ENCODE measurements at places on chromosomes 12 and 14.

GRCh38 chr12:102167821-102168604 is 29.6 kb downstream of the PMCH start:
- no peak for DNase-seq

DNA sequence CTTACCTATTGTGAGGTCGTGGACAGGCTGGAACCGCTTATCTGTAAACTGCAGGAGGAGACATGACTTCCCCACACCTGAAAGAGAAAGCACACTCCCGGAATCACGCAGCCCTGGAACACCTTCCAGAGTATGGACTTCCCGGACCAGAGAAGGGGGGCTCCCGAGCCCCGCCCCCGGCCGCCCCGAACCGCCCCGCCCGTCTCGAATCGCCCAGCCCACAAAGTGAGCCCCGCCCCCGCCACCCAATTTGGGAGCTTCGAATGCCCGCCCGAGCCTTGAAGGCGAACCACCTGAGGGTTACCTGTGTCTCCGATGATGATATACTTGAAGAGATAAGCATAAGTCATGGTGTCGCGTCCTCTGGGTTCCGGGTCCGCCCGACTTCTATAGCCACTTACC is 235 bp downstream of the RAB2B start:
- no peak for DNase-seq

DNA sequence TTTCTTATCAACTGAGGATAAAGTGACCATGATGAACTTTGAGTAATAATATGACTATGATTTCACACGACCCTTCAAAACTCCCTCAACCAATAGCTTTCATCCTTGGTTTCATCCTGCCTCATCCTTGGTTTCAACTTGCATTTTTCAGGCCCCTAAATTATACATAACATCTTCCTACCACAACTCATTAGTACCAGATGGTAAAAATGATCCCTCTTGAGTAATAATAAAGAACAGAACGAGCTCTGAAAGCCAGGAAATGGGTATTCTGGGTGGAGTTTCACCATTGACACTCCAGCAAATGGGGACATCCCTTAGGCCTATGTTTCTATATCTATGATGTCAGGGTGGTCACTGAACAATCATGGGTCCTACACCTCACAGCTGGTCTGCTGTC is 72.1 kb upstream of the LMNTD1 start:
- DNase-seq = no peak

DNA sequence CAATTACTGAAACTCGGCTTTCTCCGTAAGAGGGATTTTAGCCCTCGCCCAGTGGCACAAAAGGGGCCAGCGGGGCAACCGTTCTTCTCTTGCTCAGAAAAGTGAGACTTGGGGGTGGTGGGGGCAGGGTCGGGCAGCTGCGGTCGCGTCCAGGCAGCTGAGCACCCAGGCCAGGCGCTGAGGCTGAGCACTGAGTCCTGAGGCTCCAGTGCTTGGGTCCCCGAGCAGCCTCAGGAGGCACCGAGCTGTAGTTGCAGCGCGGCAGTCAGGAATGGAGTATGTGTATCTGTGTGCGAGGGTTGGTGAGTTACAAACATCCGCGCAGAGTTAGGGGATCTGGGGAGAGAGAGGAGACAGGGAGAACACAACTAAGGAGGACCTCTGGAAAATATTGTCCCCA is 4.1 kb upstream of the HOXC6 start:
- DNase-seq = no peak

DNA sequence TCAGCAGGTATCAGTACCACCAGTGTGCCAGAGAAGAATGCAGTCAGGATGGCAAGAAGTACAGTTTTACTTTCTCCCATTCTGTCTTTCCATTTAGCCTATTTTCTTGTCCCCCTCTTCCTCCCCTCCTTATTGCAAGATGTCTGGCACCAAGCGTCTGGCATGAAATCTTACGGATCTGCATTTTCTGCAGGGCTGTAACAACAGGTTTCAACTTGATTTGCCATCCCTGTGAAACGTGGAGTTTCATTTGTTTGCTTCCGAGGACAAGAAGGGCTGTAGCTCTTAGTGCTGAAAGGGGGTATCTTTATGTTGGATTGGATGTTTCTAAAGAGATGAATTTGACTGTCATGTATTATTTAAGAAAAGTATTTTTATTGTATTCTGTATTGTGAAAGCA is 1110.6 kb downstream of the BCL11B start:
- no peak for DNase-seq

DNA sequence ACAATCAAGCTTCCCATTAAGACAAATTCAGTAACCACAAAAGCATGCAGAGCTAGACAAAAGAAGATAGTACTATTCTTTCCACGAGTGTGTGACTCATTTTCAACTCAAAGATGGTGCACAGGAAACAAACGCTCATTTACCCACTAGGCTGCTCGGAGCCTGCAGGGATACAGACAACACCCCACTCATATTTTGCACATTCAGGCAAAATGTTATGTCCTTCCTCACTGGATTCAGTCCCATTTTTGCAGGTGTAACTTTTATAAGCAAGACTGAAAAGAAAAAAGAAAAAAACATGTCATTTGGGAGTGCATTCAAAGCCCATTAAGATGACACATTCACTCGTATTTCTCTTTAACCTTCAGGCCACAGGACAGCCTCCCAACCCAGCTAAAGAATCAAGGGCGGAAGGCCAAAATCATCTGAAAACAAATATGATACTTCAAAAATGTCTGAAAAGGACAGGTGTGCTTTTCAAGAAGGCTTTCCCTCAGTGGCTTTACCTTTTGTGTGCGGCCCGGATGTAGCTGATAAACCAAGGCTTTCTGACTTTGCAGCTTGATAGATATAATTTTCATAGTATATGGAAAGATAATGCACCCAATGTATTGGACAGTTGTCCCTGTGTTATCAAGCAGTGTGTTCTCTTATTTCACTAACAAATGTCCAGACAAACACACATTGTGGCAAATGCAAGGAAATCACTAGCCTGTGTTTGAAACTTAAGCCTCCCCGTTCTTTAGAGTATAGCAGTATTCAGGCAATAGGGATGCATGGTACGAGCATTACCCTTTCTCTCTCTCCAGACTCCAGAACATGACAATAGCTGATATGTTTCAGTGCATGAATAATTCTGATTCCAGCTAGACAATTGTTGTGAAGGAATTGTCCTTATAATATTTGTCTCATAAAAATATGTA is 147.8 kb upstream of the KRR1 start:
- no peak for DNase-seq

GRCh38 chr12:112916270-112916669 is 9.5 kb downstream of the OAS1 start:
- DNase-seq = no peak

GRCh38 chr14:74836251-74836960 is 39.5 kb downstream of the PROX2 start:
- no peak for DNase-seq

DNA sequence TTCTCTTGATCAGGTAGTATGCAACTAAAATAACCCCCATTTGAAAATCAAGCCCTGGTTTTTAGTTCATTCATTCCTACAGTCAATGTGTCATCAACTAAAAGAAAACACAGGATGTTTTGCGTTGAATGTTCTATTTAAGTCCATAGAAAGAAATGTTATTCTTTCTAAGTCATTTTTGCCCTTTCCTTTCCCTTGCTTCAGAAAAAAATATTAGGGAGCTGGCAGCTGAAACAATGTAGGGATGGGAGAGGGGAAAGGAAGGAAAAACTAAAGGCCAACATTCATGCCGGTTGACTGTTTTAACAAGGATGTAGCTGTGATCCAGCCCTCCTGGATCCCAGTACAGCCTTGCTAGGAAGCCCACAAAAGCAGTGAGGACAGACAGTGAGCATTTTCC is 155.1 kb downstream of the BTG1 start:
- DNase-seq = no peak

GRCh38 chr14:77290705-77291104 is 19.7 kb upstream of the NGB start:
- no peak for DNase-seq

DNA sequence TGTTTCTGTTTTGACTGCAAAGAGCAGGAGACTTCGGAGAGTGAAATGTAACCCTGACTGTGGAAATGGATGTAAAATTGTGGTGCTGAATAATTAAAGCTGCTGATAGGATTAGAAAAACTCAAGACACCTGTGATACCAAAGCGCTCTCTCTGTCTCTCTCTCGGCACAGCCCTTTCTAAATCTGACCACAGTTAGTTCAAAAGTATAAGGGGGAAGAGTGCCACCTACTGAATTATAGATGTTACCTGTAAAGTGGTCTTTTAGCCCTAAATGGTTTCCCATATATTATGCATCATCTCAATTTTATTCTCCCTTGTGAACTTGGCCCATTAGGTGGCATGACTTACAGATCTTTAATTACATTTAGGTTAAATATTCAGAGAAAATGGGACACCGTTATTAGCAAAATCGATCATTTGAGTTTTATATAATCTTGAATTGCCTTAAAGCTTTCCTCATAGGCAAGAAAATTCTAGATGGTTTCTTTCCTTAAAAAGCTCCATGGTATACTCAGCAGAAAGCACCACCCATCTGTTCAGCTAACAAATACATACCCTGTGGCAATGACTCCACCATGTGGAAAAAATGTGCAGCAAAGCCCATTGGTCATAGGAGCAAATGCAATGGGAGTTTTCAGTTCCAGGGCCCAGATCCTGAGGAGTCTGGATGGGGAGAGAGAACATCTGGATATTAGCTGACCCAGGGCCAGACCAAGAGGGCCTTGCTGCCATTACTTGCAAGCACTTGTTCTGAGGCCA is 18.1 kb downstream of the RFC5 start:
- no peak for DNase-seq

DNA sequence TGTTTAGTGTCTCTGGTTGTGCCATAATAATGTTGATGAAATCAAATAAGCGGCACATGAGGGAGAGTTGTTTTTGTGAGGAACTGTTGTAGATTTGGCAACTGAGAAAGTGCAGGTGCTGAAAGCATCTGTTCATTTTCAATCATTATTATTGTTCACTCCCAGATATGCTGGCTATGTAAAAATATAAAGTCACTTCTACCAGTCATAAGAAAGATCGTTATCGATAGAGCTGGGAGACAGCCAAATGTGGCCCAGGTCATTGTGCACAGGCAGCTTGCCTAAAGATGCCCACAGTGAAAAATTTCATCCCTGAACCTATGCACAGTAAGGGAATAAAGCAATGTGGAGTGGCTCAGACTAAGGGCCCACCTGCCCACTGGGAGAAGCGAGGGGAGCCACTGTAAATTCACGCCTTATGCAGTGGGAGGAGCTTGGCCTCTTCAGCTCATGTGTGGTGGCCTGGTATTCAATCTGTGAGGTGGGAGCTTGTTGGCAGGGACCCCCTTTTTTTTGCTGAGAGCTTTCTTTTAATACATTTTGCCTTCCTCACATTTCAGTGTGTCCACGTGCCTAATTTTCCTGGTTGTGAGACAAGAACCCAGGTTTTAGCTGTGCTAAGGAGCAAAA is 1490.8 kb upstream of the TMEM132C start:
- no peak for DNase-seq

- DNase-seq = no peak
These were observed 2.4 kb downstream of the CRIP2 start for GRCh38 chr14:105476831-105477659.

GRCh38 chr12:45232756-45233372 is 17.0 kb downstream of the ANO6 start:
- DNase-seq = no peak

- DNase-seq = no peak
These were observed 14.7 kb upstream of the KRT80 start for GRCh38 chr12:52206304-52207040.
